Stimulated activated CD8-positive, alpha-beta memory T cell treated with anti-CD3 and anti-CD28 coated beads, Interleukin-4, amount 100 ng/mL, for 1 hour (primary cell): ENCODE measurements at places on chromosomes 12 and 14.

- no peak for DNase-seq
Measured at GRCh38 chr12:57625261-57626032, 7.6 kb downstream of the B4GALNT1 start.

GRCh38 chr14:65604936-65605335 lies 192.4 kb downstream of the FUT8 start:
- no peak for DNase-seq

DNA sequence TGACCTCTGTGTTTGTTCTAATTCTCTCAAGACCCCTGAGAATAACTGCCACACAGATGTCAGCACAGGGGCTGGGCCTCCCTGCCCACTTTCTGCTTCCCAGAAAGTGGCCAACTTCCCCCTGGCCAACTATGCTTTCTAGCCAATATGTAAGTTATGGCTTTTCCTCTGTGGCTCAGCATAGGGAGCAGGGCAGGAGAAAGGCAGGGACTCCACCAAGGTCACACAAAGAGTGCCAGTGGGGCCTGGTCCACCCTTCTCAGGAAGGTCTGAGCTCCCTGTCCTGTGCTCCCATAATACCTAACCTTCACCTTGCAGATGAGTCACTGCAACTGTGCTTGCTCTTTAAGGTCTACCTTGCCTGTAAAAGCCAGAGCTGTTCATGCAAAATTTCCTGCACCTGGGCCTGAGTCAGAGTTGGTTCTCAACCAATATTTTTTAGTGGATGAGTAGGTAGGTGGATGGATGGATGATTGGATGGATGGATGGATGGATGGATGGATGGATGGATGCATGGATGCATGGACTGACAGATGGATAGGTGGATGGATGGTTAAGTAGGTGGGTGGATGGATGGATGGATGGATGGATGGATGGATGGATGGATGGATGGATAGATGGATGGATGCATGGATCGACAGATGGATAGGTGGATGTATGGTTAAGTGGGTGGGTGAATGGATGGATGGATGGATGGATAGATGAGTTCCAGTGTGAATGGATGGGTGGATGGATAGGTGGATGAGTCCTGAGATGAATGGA lies 64.2 kb downstream of the DIO3 start:
- DNase-seq, result no peak

GRCh38 chr12:80721326-80721725 lies 4.6 kb downstream of the MYF5 start:
- no peak for DNase-seq

- no peak for DNase-seq
Measured at GRCh38 chr12:110007881-110008280, 8.7 kb downstream of the ANKRD13A start.

DNA sequence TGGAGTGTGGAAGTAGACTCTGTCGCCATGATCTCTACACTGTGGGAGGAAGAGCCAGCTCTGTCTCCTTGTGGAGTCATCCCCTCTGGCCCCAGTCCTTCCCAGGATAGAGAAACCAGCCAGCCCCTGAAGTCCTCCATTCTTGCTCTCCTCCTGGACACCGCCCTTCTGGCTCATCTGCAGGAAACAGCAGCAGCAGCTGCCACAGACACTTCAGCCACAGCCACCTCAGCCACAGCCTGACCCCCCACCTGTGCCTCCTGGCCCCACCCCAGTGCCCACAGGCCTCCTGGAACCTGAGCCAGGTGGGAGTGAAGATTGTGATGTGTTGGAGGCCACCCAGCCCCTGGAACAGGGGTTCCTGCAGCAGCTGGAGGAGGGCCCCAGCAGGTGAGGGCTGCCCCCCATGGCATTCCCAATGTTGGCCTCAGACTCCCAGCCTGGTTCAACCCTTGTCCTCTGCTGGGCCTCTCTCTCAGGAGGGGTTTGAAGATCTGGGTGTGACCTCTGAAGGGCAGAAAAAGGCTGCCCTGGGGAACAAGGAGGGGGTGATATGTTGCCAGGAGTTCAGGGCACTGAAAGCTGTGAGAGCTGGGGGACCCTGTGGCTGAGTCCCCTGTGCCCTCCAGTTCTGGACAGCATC lies 10.5 kb downstream of the PRPF40B start:
- DNase-seq, result no peak

DNA sequence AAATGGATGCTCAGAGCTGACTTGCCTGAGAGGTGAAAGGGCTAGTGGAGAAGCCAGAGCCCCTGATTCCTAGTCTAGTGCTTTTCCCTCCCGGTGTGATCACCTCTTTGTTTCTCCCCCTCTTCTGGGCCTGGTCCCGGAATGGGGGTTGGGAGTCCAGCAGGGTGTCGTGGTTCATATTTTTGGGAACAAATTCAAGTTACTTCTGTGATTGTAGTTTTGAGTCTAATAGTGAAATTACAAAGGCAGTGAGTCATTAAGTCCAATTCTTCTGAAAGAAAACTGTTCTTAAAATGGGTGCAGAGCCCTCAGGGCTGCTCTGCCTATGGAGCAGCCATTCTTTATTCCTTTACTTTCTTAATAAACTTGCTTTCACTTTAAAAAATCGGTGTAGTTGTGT lies 7.6 kb downstream of the SUSD6 start:
- no peak for DNase-seq

- no peak for DNase-seq
Measured at GRCh38 chr12:116161588-116161987, 115.9 kb downstream of the MED13L start.

GRCh38 chr12:78799649-78800048 lies 64.9 kb upstream of the SYT1 start:
- no peak for DNase-seq

DNA sequence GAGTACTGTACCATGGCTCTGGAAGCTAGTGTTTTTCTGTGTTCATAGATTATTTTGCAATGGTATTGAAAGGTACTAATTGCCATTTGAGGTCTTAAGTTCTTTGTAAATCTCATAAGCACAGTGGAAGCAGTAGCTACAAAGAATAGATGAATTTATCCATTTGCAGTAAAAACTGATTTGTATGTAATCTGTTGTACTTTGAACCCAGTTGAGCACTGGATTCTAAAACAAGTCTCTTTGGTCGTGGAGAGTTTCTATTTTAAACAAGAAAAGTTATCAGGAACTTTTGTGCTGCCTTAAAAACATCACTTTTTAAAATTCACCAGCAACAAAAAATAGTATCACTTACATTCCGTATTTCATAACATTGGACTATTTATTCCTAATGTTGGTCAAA lies 4.1 kb downstream of the RAP1B start:
- no peak for DNase-seq

GRCh38 chr12:128079446-128079845 lies 187.5 kb upstream of the TMEM132C start:
- no peak for DNase-seq

GRCh38 chr12:79920421-79921238 lies 14.3 kb downstream of the PPP1R12A start:
- DNase-seq, result no peak

- DNase-seq, result no peak
Measured at GRCh38 chr14:22520796-22521195, 68.2 kb downstream of the DAD1 start.

DNA sequence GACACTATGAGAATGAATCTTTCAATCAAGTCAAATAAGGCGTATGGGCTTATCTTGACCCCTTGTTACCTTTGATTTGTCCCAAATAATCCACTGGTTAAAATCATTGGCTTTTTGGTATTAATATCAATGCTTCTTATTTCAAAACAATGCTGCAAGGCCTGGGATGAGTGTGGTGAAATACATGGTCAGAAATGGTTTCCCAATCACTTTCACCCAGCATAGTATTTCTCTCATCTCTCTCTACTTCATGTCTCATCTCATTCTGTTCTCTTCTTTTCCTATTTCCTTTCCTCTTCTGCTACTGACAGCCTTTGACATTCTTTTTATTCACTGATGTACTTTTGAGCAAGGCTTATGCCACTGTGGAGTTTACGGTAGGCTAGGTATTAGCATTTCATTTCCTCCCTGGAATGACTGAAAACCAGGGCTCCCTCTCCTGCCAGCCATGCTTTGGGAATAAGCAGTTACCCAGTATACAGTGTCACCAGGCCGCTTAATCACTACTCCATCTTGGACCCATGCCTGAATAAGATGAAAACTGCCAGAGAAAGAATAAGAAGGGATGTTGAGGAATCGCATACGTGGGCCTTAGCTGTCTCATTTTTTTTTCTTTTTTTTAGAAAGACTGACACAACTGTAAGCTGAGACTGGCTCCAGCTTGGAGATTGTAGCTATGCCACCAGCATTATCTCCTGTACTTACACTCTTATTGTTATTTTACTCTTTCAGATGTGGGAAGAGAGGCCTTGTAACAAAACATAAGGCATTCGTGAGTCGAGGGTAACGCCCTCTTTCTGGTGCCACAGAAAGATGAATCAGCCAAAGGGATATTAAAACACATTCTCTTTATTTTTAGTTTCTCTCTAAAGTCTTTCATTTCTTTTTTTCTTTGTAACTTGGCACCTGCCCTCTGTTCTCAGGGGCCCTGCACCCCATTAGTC lies 53.5 kb downstream of the IGF1 start:
- DNase-seq, result no peak

- no peak for DNase-seq
Measured at GRCh38 chr12:12180136-12180535, 86.7 kb downstream of the LRP6 start.

GRCh38 chr12:40225984-40226602 lies 1.3 kb downstream of the LRRK2 start:
- no peak for DNase-seq

GRCh38 chr12:120460157-120460556 lies 9.4 kb downstream of the SRSF9 start:
- no peak for DNase-seq

DNA sequence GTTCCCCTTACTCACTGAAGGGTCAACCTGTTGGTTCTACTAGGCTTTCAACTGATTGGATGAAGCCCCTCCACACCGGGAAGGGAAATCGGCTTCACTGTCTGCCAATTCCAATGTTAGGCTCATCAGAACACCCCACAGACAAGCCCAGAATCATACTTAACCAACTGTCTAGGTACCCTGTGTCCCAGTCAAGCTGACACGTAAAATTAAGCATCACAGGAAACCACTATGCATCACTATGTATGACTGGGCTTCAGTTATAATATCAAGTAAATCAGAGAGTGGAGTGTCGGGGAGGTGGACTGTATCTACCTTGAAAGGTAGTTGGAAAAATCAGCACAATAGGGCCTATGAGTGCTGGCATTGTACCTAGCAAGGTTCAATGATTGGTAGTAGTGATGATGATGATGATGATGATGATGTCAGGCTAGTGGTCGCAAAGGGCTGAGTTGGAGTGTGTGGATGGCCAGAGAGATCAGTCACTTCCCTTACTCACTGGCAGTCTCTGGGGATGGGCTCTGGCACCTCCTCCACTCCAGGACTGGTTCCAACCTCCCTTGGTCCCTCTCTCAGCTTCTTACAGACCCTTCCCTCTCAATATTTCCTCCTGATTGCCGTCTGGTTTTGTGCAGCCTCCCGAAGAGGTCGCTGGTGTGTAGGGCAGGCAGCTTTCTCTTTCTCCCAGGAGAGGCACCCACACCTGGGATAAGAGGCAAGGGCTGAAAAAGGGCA lies 3.3 kb upstream of the ATG101 start:
- DNase-seq, result no peak

GRCh38 chr12:103640831-103641230 lies 53.8 kb downstream of the STAB2 start:
- no peak for DNase-seq

- no peak for DNase-seq
Measured at GRCh38 chr14:60253649-60254048, 4.6 kb downstream of the PPM1A start.

DNA sequence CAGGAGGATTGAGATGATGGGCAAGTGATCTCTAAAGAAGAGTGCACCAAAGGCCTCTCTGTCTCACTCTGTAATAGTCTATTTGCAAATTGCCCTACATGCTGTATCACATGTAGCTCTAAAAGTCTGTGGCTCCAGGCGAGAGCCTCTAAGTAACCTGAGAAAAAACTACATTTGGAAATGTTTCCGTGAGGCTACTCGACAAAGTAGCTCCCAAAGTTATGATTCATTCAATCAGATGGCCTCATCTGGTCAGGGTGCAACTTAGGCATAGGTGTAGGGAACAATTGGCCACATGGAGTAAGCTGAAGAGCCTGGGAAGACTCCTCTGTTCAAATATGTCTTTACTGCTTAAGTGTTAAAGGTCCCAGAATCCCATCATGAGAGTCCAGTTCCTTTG lies 155.4 kb upstream of the PLEKHG7 start:
- no peak for DNase-seq

GRCh38 chr12:71216725-71217579 lies 59.2 kb upstream of the TSPAN8 start:
- DNase-seq, result no peak

DNA sequence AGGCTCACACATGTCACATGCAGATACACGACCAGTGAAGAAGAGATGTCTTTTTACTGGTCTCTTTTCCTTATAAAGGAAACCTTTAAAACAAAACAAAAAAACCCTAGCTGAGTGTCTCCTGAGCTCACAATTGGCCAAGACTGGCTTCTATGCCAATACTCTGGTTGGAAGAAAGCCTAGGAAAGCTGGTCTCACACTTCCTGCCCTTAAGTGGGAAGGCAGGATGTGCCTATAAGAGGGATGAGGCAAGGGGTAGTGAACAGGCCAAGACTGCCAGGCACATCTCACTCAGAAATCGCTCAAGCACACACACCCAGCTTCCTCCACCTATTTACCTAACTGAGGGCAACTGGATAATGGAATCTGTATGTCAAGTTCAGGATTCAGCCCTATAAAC lies 50.0 kb downstream of the SOCS2 start:
- DNase-seq, result no peak

DNA sequence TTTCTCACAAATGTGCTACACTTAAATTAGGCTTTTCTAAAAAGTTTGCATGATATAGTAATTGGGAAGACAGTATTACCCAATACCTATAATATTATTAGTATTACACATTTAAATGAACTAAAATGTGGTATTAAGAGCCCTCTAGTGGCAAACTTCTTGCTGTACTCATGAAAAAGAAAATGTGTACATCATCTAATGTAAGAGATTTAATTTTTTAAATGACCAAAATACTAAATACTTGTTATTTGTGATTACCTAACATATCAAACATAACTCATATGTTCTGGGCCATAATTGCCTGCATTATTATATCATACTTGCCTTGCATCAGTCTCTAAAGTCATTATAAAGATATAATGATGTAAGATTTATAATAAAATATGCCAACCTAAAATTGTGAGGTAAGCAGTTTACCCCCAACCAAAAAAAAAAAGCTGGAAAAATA lies 64.2 kb downstream of the DNAI7 start:
- DNase-seq, result no peak

GRCh38 chr14:51539571-51540037 lies 112.1 kb upstream of the FRMD6 start:
- DNase-seq, result no peak

- DNase-seq, result no peak
Measured at GRCh38 chr12:101165319-101165718, 44.7 kb downstream of the SLC5A8 start.
